Anterior cingulate cortex (tissue), 58 donors: ENCODE measurements at places on chromosomes 3 and 15.

DNA sequence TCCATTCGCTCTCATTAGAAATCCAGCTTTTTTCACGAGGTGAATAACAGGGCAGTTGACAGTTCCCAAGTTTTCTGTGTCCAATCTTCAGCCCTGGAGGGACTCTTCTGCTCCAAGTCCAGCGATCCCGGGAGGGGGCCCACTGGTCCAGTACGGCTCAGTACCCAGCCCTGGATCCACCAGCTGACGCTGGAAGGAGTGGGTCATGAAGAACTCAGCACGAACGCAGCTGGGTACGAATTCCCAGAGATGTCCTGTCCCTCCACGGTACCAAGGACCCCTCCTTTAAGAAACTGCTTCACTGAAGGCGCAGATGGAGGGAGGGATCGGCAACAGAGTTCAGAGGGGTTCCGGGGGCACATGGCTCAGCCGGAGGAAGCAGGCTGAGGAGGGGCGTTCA lies 16.5 kb upstream of the CLK3 start:
- DNase-seq = no peak

DNA sequence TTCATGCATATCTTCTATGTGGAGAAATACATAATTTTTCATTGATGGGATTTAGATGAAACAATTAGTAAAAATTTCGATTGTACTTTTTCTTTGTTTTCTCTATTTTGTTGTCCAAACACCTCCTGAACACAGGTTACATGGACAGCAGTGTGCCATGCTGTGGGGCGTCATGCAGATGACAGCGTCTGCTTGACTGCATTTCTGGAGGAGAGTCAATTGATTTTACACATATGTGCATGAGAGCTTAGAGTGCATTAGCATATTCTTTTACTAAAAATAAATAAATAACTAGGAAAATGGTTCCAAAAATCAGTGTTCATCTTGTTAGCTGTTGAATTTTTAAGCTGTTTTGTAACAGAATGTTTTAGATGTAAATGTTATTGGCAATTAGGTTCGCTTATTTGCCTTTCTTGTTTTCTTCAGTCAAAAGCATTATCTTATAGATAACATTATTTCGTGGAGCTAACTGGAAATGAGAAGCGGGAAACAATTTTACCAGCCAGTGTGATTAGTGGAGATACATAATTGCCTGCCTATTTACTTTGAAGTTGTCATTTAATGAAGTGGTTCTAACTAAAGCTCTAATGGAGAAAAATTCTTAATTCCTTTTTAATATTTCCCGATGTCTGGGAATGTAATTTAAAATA lies 82.7 kb upstream of the VGLL3 start:
- DNase-seq = no peak

- no peak for DNase-seq
Observed at GRCh38 chr3:78717041-78717440, 1050.8 kb downstream of the ROBO1 start.

DNA sequence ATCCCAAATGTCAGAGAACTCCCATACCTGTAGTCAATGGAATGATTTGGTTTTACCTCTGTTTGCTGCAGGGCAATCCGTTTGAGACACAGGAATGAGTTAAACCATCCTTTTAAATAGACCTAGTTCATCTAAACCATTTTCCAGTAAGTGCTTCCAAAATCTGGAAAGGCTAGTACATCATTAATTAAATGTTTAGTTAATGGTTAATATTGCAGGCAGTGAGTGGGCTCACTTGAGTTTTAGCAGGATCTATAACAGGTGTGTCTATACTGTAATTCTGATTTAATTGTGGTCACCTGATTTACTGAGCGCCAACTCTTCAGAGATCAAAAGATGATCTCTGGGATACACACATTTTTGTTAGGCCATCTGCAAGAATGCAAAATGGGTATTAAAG lies 353.9 kb upstream of the ROPN1 start:
- no peak for DNase-seq

GRCh38 chr3:71258526-71258925 lies 325.0 kb downstream of the FOXP1 start:
- DNase-seq = no peak

- DNase-seq = no peak
Observed at GRCh38 chr15:89714775-89715174, 24.2 kb downstream of the WDR93 start.

DNA sequence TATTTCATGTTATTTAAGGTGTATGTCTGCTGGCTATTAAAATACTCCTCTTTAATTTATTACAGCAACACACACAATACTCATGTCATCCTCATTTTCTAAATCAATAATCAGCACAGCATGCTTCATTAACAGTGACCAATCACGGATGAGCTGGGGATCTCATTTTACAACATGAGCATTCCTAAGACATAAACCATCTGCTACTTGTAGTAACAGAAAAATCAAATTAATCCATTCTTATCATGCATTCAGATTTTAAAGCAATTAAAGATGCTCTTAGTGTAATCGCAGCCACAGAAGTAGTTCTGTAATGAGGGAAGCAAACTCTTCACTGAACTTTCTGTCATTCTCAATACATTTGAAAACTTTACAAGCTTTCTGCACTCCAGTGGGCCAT lies 191.1 kb downstream of the TBC1D5 start:
- DNase-seq = no peak

- peak; percentile 68 for DNase-seq
Observed at GRCh38 chr3:123773681-123774431, 110.3 kb downstream of the MYLK start.

- DNase-seq = no peak
Observed at GRCh38 chr3:159806412-159806811, 182.2 kb upstream of the IL12A start.

DNA sequence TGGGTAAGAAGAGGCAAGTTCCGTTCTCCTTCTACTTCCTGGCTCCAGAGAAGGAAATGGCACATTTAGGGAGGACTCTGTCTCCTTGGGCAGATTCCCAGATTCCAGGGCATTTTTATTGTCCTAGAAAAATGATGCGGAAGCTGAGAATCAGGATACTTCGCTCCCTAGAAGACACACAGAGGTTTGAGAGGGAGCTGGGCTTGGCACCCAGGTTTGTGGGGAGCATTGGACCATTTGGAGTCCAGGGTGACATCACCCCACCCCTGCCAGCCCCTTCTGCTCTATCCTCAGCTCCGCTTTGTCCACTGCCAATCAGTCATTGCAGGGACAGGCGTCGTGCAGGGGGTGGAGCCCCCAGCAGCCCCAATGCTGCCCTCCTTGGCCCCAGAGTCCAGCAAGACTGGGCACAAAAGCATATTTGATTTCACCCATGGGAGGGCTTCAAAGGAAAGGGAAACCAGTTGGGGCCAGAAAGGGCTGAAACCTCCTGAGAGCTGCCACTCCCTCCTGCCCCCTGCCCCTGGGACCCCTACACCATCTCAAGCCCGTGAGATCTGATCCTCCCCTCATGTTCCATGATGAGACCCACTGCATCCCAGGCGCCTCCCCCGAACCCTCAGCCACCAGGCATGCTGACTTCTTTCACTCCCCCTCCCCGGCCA lies 129.8 kb upstream of the MEF2A start:
- DNase-seq = no peak

DNA sequence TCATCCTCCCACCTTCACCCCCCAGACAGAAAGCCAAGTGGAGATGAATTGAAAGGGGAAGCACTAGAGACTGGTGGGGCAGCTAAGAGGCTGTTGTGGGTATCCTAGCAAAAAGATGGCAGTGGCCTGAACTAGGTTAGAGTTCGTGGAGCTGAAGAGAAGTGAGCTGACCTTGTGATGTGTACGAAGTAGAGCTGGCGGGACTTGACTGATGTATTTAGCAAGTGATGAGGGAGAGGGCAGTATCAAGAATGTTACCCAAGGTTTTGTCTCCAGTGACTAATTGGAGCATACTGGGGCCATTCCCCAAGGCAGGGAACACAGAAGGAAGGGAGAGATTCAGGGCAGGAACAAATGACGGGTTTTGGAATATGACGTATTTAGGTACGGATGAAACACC lies 50.0 kb upstream of the CP start:
- no peak for DNase-seq

DNA sequence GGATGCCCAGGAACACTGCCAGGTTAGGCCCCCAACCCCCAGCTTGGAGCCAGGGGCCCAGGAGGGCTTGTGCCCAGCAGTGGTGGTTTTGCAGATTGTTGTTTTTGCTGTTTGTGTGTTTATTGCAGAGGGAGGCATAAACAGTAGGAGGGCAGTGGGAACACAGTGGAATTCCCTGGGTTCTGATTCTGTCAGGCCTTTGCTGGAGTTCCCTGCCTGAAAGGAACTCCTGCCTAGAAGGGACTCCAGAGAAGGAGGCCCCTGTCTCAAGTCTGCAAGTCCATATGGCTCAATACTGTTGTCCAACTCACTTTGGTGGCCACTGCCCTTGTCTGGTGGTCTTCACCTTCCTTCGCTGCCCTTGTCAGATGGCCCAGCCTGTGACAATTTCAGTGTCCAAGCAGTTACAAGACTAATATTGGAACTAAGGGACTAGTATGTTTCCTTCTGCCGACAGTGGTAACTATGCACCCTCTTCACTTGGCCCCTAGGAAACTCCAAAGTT lies 47.4 kb upstream of the RAB6B start:
- DNase-seq = no peak

DNA sequence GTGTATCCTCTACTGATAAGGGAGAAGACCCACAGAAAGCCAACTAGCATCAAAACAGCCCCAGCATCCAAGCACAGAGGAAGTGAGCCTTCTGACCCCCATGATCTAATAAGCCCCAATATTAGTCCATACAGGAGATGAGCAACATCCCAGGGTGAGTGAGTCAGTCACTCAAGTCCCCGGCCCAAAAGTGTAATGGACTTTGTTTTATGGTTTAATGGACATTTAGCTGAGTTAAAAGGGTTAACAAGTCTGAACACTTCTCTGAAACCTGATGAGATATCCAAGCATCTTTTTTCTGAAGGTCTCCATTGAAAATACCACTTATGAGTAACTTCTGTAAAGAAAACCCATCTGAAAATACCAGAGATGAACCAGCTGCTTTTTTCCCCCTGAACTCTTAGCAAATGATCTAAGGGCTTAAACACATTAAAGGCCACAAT lies 115.6 kb downstream of the GREM1 start:
- no peak for DNase-seq

GRCh38 chr3:193378706-193379105 lies at the start of gene ATP13A5:
Gene ATP13A5 (minus strand): TSS chr3:193378753. CDS start chr3:193378725, 28 bp downstream.
- no peak for DNase-seq

GRCh38 chr3:135271177-135272025 lies 476.3 kb downstream of the EPHB1 start:
- no peak for DNase-seq

GRCh38 chr15:39340903-39341645 lies 239.8 kb upstream of the THBS1 start:
- DNase-seq = no peak

- no peak for DNase-seq
Observed at GRCh38 chr15:41944313-41944940, 27.9 kb downstream of the EHD4 start.

DNA sequence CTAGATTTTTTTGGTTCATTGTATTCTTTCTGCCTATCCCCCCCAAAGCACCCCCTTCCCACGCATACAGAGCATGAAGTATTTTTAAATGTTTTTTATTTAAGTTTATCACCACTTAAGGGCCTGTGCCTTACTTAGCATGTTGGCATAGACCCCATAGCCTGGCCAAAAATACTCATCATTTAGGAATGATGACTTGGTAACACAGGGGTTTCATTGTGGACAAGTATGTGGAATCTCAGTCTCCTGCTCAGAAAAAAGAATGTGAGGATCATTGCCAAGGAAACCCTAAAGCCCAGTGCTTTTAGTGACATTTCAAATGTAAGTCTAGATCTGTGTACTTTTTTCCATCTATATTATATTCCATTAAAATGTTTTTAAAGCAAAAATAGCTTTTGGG lies 146.3 kb downstream of the ALCAM start:
- DNase-seq = no peak

GRCh38 chr3:71451060-71451459 lies 132.5 kb downstream of the FOXP1 start:
- DNase-seq = no peak

- DNase-seq = no peak
Observed at GRCh38 chr15:69328739-69329138, 30.0 kb downstream of the PAQR5 start.

- DNase-seq = no peak
Observed at GRCh38 chr3:176904506-176904905, 292.8 kb downstream of the TBL1XR1 start.

GRCh38 chr3:42189001-42189460 lies 77.0 kb downstream of the CCK start:
- no peak for DNase-seq

DNA sequence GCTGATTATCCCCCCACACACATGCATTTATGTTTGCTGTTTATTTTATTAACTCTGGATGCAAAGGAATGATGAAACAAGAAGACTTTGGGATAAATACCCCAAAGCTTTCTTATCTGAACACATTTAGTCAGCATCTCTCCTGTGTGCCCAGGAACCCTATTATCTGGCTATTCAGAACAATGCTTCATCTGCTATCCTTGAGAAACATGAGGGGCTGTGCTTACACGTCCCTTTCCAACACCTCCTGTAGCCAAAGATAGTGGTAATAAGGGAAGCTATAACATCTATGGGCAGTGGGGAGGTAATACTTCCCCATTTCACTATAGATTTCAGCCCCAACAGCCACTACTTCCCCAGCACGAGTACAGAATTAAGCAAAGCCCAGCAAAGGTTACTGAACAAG lies 94.7 kb downstream of the SSR3 start:
- DNase-seq = no peak

- DNase-seq = no peak
Observed at GRCh38 chr3:18024715-18025114, 282.3 kb upstream of the TBC1D5 start.

- no peak for DNase-seq
Observed at GRCh38 chr3:14377838-14378169, 24.6 kb upstream of the SLC6A6 start.

DNA sequence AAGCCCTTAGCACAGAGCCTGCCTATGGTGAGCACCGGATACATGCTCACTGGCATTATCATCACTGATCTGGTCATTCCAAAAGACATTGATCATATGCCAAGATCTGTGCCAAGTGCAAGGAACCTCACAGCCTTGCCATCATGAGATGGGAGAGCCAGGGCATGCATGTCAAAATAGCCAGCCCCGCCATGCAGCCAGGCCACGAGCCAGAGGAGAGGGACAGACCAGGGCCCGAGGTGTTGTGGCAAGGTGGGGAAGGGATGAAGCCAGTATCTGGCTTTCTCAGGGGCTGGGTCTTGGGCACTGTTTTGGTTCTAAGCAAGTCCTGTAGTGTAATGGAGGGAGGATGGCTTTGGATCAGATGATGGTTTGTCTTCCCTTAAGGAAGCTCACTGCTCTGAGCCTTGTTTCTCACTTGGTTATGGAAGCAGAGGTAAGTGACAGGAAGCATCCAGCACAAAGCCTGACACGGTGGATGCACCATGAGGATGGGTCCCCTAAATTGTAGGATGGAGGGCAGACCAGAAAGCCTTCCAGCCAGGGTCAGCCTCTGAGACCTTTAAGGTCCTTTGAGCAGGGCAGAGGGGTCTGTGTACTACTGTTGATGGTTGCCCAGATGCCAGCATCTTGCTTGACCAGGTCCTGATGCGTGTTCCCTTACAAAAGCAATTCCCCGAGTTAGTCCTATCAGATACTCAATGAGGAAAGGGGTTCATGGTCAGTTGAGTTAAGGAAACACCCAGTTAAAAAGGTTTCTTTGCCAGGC lies 247.7 kb upstream of the TLE3 start:
- no peak for DNase-seq
